ENCODE measurements at places on chromosomes 2 and 18. TPM values are rescaled to one million over a fixed set of nuclear protein-coding genes. Genes with fewer than 3 reads are reported as not detected.

DNA sequence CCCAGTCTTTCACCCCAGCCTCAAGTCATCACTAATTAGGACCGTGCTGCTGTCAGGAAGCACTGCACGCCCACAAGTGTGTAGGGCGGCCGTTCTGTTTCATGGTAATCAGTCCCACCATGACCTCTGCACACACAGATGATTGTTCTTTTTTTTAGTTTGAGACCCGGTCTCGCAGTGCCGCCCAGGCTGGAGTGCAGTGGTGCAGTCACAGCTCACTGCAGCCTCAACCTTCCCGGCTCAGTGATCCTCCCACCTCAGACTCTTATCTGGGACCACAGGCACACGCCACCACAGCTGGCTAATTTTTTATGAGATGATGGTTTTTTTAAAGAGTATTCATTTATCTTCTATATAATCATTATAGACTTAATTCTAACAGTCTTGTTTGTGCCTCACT lies 1.8 kb upstream of the IAH1 start:
- no peak for DNase-seq

DNA sequence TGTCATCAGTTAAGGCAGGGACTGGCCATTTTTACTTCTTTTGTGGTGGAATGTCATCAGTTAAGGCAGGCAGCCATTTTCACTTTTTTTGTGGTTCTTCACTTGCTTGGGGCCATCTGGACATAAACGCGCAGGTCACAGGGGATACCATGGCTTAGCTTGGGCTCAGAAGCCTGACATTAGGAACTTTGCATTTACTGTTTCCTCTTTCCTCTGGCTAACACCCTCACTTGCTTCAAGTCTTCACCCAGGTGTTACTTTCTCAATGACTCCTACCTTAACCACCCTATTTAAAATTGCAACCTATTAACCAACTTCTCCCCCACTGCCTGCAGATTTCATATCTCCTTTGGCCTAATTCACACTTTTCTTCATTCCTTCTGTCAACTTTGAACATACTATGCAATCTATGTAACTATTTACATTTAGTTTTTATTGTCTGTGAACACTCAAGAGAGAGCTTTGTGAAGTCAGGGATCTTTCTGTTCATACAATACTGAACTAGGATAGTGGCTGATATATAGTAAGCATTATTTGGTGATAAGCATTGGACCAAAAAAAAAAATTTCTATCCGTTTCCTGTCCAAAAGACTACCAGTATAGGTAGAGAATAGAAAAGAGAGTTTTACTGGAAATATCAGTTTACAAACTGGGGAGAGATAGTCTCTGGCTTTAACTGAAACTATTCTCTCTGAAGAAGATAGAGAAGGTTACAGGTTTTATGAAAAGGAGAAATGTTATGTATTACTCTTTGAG lies 600.1 kb upstream of the ZNF804A start:
- DNase-seq: no peak

Gene ADRA2B
- total RNA-seq: 0.24 TPM

Gene CDCA7
- total RNA-seq: 25.9 TPM

Gene MZT2B
- 303 TPM for total RNA-seq

Gene CUL3
- total RNA-seq: 100 TPM

Gene NPAS2
- 1.8 TPM for total RNA-seq

Gene ATP8B1
- not detected for total RNA-seq
